Hepatocyte (in vitro differentiated cells): ENCODE measurements at places on chromosomes 5 and 9.

DNA sequence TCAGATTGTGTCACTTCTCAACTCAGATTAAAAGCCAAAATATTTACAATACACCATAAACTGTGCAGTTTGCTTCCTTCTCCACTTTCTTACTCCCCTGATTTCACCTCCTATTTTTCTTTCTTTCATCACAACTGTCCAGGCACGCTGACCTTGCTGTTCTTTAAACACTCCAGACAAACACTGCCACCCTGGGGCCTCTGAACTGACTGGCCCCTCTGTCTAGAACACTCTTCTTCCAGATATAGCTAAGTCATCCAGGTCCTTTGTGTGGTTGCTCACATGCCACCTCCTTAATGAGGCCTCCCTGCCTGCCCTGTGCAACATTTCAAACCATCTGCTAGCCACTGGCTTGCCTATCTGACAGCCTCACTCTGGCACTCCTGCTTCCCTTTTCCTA, 46.6 kb downstream of the ATG10 start:
- peaks cover 10% of the 10 kb centered on the region for H3K4me1 ChIP-seq
- H3K27ac ChIP-seq: peak overlapping the region; percentile 0
- H3K36me3 ChIP-seq: no peaks in the 10 kb centered on the region
- DNase-seq: peak; percentile 51
- H3K27me3 ChIP-seq: no peaks in the 10 kb centered on the region

- H3K4me3 ChIP-seq: no peak overlapping the region
- no peak for DNase-seq
- H3K36me3 ChIP-seq: no peaks in the 10 kb centered on the region
- no peak overlapping the region for H3K27ac ChIP-seq
- no peaks in the 10 kb centered on the region for H3K27me3 ChIP-seq
- H3K4me1 ChIP-seq: no peaks in the 10 kb centered on the region
Measured at GRCh38 chr9:132645306-132645705, 24.5 kb downstream of the DDX31 start.

GRCh38 chr9:2679011-2679410, 38.3 kb upstream of the KCNV2 start:
- no peak for DNase-seq
- H3K27me3 ChIP-seq: no peaks in the 10 kb centered on the region
- no peaks in the 10 kb centered on the region for H3K36me3 ChIP-seq
- no peak overlapping the region for H3K4me3 ChIP-seq
- no peak overlapping the region for H3K27ac ChIP-seq

- no peak overlapping the region for H3K4me3 ChIP-seq
- no peaks in the 10 kb centered on the region for H3K27me3 ChIP-seq
- DNase-seq: peak; percentile 38
- H3K36me3 ChIP-seq: no peaks in the 10 kb centered on the region
- H3K27ac ChIP-seq: no peak overlapping the region
- H3K4me1 ChIP-seq: no peaks in the 10 kb centered on the region
Measured at GRCh38 chr5:147935032-147935431, 28.7 kb upstream of the C5orf46 start.

DNA sequence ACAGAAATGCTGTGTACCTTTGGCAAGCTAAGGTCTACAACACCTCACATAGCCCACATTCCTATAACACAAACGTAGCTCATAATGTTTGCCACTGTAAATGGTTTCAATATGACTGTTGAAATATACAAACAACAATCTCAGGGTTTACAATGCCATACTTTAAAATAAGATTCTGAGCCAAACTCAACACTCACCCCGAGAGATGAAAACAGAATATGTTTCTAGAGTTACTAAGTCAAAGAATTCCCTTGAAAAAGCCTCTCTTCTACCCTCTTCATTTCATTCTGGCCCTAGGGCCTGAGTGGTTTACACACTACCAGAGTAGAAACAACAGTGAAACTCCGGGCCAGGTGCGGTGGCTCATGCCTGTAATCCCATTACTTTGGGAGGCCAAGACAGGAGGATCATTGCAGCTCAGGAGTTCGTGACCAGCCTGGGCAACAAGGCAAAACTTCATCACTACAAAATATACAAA, 72.6 kb downstream of the MYO10 start:
- H3K4me1 ChIP-seq: peaks cover 10% of the 10 kb centered on the region
- peak overlapping the region; percentile 44 for H3K27ac ChIP-seq
- H3K4me3 ChIP-seq: no peak overlapping the region
- H3K36me3 ChIP-seq: no peaks in the 10 kb centered on the region

DNA sequence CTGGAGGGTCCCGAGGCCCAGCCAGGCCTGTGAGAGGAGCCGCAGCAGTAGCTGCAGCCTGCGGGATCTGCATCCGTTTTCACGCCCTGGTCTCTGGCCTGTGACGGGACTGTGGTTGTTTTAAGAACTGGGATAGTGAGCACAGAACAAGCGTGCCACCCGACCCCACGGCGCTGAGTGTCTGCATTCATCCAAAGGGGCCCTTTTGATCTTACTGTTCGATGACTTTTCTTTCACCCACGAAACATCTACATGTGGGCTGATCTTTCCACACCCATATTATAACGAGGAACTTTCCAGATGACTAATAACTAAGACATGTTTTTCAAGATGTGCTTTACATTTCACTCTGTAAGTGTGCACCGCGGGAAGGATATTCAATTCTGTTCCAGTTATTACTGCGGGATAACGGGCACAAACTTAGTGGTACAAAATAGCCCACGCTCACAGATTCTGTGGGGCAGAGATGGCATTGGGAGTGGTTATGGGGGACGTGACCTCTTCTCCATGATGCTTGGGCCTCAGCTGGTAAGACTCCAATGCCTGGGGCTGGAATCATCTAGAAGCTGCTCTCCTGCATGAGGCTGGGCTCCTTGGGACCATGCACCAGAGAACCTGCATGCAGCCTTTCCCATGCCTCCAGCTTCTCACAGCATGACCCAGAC, 165.0 kb downstream of the SYK start:
- H3K27me3 ChIP-seq: no peaks in the 10 kb centered on the region
- H3K4me3 ChIP-seq: no peak overlapping the region
- H3K36me3 ChIP-seq: no peaks in the 10 kb centered on the region

- peak overlapping the region; percentile 99 for H3K27ac ChIP-seq
- peaks cover 33% of the 10 kb centered on the region for H3K4me1 ChIP-seq
- DNase-seq: no peak
- H3K27me3 ChIP-seq: no peaks in the 10 kb centered on the region
- no peaks in the 10 kb centered on the region for H3K36me3 ChIP-seq
Measured at GRCh38 chr5:36444582-36445418, 143.1 kb upstream of the RANBP3L start.

GRCh38 chr5:153896117-153896516, 142.6 kb downstream of the FAM114A2 start:
- no peak overlapping the region for H3K4me3 ChIP-seq
- H3K36me3 ChIP-seq: no peaks in the 10 kb centered on the region

- no peak overlapping the region for H3K27ac ChIP-seq
- H3K27me3 ChIP-seq: no peaks in the 10 kb centered on the region
- no peaks in the 10 kb centered on the region for H3K36me3 ChIP-seq
- no peaks in the 10 kb centered on the region for H3K4me1 ChIP-seq
- no peak overlapping the region for H3K4me3 ChIP-seq
Measured at GRCh38 chr9:24590432-24590831, 44.7 kb upstream of the IZUMO3 start.

DNA sequence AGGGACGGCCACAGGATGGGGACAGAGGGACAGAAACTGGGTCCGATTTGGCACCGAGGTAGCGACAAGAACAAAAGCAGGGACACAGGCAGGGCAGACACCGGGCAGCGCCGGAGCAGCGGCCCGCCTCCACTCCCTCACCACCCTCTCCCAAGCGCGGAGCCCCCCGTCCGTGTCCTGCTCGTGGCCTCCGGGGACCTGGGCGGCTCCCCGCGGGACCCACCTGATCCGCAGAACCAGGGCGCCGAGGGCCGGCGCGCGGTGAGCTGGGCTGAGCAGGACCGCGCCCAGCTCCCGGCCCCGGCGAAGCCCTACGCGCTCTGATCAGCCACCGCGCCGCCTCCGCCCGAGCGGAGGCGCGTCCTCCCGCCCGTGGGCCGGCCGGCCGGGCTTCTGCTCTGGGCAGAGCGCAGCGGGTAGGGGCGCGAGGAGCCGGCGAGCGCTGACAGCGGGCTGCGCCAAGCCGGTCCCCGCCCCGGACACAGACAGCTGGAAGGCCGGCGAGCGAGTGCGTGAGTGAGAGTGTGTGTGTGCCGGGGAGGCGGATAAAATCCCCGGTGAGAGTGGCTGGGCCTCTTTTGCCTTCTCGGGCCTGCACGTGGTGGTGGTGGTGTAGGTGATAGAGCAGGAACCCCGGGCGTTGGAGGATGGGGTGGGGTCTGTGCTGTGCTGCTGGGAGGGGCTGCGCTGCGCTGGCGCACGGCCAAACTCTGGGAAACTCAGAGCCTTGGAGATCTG, at the start of gene GGTA1:
GGTA1 (minus strand) TSS at position 418 of the 738 bp plus-strand sequence. CDS start 31,922 bp downstream, outside the sequence.
- H3K4me3 ChIP-seq: peak within 1 kb of the TSS; percentile 61
- H3K36me3 ChIP-seq: no peaks in the 10 kb centered on the region
- DNase-seq: peak; percentile 81
- no peak within 1 kb of the TSS for H3K27ac ChIP-seq

DNA sequence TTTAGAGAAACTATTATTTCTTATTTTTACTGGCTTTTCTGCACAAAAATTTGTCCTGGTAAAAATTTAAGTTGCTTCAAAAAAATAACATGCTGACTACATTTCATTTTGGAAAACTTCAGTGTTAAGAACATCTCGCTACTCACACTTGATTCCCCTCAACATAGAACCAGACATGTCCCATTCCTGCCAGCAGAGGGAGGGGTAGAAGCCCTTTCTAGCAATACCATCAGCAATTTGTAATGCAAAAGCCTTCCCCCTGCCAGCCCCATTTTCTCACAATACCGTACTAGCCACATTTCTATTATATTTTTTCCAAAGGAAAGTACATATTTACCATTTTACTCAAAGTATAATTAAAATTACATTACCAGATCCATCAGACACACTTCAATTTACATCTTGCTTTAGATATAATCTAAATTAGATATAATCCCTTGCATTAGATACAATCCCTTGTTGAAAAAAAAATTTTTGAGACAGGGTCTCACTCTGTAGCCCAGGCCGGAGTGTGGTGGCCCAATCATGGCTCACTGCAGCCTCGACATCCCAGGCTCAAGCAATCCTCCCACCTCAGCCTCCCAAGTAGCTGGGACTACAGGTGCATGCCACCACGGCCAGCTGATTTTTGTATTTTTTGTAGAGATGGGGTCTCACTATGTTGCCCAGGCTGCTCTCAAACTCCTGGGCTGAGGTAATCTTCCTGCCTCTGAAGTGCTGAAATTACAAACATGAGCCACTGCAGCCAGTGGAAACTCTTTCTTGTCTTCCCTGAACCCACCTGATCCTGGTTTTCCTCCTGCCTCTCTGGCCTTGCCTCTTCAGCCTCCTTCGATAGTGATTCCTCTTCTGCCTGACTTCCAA, 39.6 kb upstream of the IDNK start:
- H3K4me1 ChIP-seq: no peaks in the 10 kb centered on the region
- peak; percentile 76 for DNase-seq
- H3K27me3 ChIP-seq: no peaks in the 10 kb centered on the region
- H3K36me3 ChIP-seq: no peaks in the 10 kb centered on the region
- no peak overlapping the region for H3K4me3 ChIP-seq

GRCh38 chr9:90830977-90831376, 29.4 kb downstream of the SYK start:
- H3K27ac ChIP-seq: no peak overlapping the region
- H3K36me3 ChIP-seq: no peaks in the 10 kb centered on the region
- no peak overlapping the region for H3K4me3 ChIP-seq
- H3K27me3 ChIP-seq: no peaks in the 10 kb centered on the region

DNA sequence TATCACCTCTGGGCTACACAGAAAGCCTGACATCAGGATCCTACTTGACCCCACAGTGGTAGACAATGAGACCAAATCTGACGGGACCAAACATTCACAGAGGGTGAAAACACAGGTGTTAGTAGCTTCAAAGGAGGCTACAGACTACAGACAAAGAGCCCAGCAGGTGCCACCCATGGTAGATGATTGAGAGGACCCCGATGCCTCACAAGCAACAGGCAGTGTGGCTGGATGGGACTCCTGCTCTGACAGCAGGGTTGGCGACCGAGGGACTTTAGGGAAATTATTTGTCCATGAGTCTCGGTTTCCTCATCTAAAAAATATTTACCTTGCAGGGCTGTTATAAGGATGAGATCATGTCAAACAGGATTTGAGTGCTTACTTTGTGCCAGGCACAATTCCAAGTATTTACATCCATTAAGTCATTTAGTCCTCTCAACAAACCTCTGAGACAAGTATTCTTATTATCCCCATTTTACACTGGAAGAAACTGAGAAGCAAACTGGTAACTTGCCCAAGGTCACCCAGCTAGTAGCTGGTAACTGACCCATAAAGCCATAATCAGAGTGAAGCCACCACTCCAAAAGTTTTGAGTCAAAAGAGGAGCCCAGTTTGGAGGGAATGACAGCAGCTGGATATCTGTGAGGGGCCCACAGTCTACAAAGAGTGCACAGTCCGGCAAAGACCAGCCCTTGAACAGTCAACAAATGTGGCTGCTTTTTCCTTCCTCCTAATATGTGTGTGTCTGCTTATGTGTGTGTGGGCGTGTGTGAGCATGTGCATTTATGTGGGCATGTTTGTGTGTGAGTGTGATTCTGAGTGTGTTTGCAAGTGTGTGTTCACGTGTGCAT, 502.0 kb downstream of the BNC2 start:
- H3K36me3 ChIP-seq: no peaks in the 10 kb centered on the region
- no peaks in the 10 kb centered on the region for H3K27me3 ChIP-seq
- DNase-seq: no peak
- no peak overlapping the region for H3K27ac ChIP-seq
- H3K4me3 ChIP-seq: no peak overlapping the region

- no peak overlapping the region for H3K4me3 ChIP-seq
- no peak for DNase-seq
- no peaks in the 10 kb centered on the region for H3K27me3 ChIP-seq
- H3K27ac ChIP-seq: no peak overlapping the region
- H3K4me1 ChIP-seq: no peaks in the 10 kb centered on the region
- no peaks in the 10 kb centered on the region for H3K36me3 ChIP-seq
Measured at GRCh38 chr5:180101451-180102105, 30.0 kb upstream of the RNF130 start.

DNA sequence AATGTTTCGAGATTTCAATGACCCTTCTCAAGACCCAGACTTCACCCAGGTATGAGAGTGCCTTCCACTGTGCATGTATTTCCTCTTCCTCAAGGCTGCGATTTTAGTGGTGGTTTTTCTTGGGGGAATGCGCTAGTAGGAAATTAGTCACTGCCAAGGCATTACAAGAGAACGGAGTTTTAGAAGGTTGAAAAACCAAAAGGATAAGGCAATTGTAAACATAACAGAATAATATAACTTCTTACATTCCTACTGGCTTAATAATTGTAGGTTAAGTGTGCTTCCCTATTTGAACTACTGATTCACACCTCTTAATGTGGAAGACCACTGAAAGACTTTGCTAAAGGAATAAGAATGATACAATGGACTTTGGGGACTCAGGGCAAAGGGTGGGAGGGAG, 38.9 kb downstream of the ACO1 start:
- H3K4me1 ChIP-seq: peaks cover 17% of the 10 kb centered on the region
- no peaks in the 10 kb centered on the region for H3K36me3 ChIP-seq
- no peaks in the 10 kb centered on the region for H3K27me3 ChIP-seq
- H3K4me3 ChIP-seq: no peak overlapping the region
